ENCODE measurements at places on chromosomes 3 and 15. TPM values are rescaled to one million over a fixed set of nuclear protein-coding genes. Genes with fewer than 3 reads are reported as not detected.
A peak's percentile ranks its signal among the peaks of the same experiment; 100 is the strongest.

- DNase-seq = no peak
Measured at GRCh38 chr3:101703169-101703568, 16.7 kb upstream of the RPL24 start.

- no peak for DNase-seq
Measured at GRCh38 chr3:197367081-197367780, 68.8 kb upstream of the DLG1 start.

SLC38A3 gene
- total RNA-seq = 2.5 TPM

GRCh38 chr3:147493065-147493464 is 83.9 kb downstream of the ZIC1 start:
- no peak for DNase-seq

SLC24A5 gene
- total RNA-seq = not detected

- no peak for DNase-seq
Measured at GRCh38 chr3:185153861-185154629, 1.2 kb upstream of the C3orf70 start.

NDN gene
- total RNA-seq = 84.8 TPM

- no peak for DNase-seq
Measured at GRCh38 chr15:89958107-89958805, 42.9 kb upstream of the ZNF710 start.

- DNase-seq = no peak
Measured at GRCh38 chr3:43468133-43468532, 153.7 kb downstream of the ANO10 start.

DNA sequence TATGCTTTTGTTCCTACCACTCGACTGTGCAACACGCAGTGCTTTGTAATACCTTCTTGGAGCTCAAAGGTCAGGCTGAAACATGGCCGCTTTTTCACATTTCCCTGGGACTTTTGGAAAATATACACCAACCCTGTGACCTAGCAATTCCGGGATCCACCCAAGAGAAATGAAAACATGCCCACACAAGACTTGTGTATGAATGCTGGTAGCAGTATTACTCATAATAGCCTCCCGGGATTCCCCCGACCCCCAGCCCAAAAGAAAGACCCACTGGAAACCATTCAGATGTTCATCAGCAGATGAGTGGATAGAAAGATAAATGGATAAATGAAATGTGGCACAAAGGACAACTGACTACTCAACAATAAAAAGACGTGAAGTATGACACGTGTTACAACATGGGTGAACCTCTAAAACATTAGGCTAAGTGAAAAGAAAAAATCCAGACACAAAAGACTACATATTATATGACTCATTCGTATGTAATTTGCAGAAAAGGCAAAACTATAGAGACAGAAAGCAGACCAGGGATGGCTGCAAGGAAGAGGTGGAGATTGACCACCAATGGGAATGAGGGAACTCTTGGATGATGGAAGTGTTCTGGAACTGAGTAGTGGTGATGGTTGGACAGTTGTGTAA is 104.1 kb downstream of the PGPEP1L start:
- no peak for DNase-seq

DNA sequence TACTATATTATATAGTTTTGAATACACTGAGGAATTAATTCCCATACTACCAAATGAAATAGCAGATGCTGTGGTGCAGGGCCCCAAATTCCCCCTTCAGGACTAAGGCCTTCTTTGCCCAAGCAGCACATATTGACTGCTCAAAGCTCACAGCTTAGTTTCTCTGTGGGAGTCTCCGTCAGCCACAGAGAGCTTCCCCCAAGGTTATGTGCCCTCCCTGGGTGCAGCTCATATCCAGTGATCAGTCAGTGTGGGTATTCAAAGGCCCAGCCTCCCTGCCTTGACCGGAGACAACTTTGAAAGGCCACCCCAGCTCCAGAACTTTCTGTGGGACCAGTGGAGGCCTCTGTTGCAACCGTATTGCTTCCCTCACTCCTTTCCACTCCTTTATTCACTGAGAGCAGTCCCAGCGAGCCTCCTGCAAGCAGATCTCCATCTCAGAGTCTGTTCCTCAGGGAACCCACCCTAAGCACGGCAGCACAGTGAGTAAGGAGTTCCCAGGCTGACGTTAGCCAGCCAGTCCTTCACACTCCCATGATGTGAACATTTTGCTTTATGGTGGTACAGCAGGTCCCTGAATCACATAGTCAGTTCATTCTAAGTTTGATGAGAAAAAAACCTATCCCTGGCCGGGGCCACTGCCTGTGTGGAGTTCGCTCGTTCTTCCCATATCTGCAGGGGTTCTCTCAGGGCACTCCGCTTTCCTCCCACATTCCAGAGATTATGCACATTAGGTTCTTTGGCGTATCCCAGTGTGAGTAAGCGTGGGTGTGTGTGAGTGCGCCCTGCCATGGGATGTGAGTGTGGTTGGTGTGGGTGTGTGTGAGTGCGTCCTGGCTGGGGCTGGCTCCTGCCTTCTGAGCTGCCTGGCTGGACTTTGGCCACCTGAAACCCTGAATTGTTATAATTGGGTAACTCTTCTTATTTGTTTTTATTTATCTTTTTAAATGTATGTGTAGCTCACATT is 64.4 kb upstream of the PPARG start:
- no peak for DNase-seq

DNA sequence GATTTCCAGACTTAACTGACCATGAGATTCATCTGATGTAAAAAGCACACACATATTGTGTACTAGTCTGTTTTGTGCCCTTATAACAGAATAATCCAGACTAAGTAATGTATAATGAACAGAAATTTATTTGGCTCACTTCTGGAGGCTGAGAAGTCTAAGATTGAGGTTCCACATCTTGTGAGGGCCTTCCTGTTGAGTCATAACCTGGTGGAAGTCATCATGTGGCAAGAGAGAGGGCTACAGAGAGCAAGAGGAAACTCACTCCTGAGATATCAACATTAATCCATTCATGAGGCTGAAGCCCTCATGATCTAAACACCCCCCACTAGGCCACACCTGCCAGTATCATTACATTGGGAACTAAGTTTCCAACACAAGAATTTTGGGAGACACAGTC is 977.6 kb downstream of the MCTP2 start:
- no peak for DNase-seq

DNA sequence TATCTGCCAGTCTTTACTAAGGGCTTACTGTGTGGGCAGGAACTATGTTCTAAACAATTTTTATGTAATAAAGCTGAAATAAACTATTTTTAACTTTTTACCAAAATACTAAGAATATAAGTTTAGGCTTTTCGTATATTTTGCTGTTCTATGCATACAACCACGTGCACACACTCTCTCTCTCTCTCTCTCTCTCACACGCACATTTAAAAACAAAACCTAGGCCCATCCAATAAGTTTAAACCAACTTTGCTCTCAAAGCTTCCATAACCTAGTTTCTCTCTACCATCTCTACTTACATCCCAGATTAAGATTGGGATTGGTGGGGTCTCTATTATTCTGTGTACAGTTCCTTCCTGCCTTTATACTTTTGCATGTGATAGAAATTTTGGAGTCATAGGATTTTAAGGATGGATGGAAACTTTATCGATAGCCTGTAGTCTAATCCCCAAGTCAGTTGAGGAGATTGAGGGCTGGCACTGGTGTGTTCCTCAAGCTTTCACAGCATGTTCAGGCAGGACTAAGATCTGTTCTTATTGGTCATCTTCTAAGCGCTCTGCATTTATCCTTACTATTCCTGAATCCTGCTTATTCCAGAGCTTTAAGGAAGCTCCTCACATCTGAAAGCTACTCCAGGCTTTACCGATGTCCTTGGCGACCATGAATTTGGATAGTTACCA is 1.8 kb downstream of the GPR171 start:
- no peak for DNase-seq

A4GNT gene
- not detected for total RNA-seq

- no peak for DNase-seq
Measured at GRCh38 chr3:120615847-120616609, 19.9 kb downstream of the NDUFB4 start.

GRCh38 chr3:69126999-69127398 is 4.6 kb upstream of the LMOD3 start:
- DNase-seq = no peak

ACTRT3 gene
- total RNA-seq = 3.1 TPM

GRCh38 chr3:108493862-108494261 is 16.5 kb downstream of the MYH15 start:
- DNase-seq = no peak

GRCh38 chr15:80173022-80173759 is 20.4 kb downstream of the FAH start:
- peak; percentile 75 for DNase-seq

CSPG4 gene
- 11.8 TPM for total RNA-seq

- no peak for DNase-seq
Measured at GRCh38 chr3:48418651-48419050, 11.2 kb downstream of the PLXNB1 start.

GRCh38 chr3:21790466-21790865 is 39.5 kb upstream of the ZNF385D start:
- no peak for DNase-seq

- no peak for DNase-seq
Measured at GRCh38 chr3:128190501-128190900, 37.2 kb downstream of the EEFSEC start.
